Common myeloid progenitor, CD34-positive (primary cell): ENCODE measurements at places on chromosomes 13 and 19.

DNA sequence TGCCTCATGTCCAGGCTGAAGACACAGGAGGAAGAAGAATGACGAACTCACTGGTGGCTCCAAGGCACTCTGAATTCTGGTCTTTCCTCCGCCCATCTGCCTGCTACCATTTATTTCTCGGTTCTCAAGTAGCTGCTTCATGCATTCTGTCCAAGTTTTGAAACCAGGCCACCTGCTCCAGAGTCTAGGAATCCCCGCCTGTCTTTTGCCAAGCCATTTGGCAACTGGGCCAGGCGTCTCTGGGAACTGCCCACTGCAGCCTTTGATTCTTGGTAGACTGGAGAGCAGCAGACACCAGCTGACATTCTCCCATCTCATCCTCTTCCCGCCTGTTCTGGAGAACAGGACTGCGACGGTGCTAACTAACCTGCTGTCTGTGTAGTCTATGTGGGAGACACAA, 10.8 kb downstream of the SLC35E1 start:
- DNase-seq = no peak

DNA sequence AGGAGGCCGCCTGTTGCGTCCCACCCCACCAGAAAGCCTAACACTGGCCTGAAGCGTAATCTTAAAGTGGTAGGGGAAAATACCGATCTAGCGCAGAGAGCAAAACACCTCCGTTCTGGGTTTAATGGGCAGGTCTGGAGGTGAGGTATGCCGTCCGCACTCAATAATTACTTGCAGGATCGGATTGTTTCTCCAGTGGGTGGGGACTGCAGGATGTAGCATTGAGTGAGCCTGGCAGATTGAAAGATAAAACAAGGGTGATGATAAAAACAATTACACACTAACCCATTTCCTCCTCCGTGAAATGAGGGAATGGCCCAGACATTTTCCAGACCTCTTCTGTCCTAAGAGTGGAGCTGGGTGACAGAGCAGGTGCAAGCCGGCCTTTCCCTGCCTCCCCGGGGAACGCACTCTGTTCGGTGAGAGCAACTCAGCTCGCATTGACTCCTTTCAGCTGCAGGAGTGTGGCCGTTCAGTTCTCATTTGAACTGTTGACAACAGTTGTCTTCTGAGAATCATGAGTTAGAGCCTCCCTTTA, 110.2 kb upstream of the DOCK9 start:
- DNase-seq = no peak

GRCh38 chr13:25871389-25872125, 180.3 kb downstream of the SHISA2 start:
- DNase-seq = no peak

DNA sequence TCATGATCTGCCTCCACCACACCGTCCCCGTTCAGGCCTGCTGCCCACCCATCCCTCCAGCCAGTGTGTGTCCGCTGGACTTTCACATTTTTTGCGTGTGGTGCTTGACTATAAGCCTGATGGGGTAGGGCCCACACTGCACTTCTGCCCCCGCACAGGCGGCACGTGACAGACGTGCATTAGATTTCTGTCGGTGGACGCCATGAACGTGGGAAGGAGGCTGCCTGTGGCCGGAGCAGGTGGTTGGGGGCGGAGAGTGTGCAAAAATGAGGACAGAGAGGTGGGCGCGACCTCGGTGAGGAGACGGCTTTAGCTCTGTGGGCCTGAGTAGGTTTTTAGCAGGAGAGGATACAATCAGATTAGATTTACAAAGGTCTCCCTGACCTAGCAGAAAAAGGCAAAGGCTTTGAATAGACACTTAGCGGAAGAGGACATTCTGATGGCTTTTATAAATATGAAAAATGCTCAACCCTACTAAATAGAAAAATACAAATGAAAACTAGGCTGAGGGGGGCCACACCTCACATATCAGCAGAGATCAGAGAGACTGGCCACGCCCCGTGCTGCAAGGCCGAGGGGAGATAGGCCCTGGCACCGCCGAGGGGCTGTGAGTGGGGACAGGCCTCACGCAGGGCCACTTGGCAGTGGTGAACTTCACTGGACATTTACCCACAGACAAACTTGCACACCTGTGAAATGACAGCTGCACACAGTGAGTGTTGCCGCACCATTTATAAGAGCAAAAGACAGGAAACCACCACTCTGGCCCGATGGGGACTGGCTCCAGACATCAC, 25.4 kb downstream of the PAK4 start:
- DNase-seq = no peak
